ENCODE measurements at places on chromosomes 1 and 21. TPM values are rescaled to one million over a fixed set of nuclear protein-coding genes. Genes with fewer than 3 reads are reported as not detected.

Gene S100A2
- total RNA-seq: not detected

Gene LRRC38
- total RNA-seq: 0.98 TPM

Gene HRNR
- total RNA-seq: not detected

DNA sequence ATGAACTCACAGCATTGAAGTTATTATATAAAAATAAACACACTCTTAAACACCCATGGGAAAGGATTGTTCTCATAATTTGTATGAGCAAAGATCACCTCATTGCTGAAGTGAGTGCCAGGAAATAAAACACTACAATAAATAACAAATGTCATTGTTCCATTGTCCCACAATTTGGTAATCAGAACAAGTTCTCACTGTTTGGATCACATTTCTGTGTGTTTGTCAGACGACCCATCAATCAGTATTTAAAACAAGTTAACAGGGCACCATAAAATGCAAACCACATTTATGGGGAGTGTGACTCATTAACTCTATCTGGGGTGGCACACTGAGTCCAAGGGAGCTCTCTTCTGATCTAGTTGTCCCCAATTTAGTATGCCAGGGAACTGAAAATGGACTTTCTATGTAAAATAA is 124.5 kb downstream of the PTPRC start:
- H3K36me3 ChIP-seq: no peaks in the 10 kb centered on the region
- H3K4me1 ChIP-seq: no peaks in the 10 kb centered on the region
- no peak overlapping the region for H3K27ac ChIP-seq
- no peak overlapping the region for H3K4me3 ChIP-seq
- H3K27me3 ChIP-seq: no peaks in the 10 kb centered on the region
- DNase-seq: no peak

DNA sequence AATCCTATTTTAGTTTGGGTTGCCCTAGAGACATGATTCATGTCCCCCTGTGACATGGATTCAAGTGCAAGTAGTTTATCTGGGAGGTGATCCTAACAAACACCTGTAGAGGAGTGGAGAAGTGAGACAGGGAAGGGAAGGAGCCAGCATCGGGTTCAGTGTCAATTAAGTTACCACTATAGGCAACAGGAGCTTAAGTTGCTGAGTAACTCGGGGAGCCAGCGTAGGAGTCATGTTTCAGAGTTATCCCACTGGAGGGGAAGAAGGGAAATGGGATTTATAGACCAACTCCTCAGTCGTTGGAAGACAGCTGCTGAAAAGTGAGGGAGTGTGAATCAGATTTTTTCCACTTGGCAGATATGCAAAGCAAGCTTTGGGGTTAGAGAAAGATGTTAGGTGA is 54.9 kb downstream of the SLC30A7 start:
- H3K27ac ChIP-seq: no peak overlapping the region
- no peaks in the 10 kb centered on the region for H3K27me3 ChIP-seq
- no peaks in the 10 kb centered on the region for H3K4me1 ChIP-seq
- peaks cover 11% of the 10 kb centered on the region for H3K36me3 ChIP-seq
- no peak for DNase-seq
- no peak overlapping the region for H3K4me3 ChIP-seq

DNA sequence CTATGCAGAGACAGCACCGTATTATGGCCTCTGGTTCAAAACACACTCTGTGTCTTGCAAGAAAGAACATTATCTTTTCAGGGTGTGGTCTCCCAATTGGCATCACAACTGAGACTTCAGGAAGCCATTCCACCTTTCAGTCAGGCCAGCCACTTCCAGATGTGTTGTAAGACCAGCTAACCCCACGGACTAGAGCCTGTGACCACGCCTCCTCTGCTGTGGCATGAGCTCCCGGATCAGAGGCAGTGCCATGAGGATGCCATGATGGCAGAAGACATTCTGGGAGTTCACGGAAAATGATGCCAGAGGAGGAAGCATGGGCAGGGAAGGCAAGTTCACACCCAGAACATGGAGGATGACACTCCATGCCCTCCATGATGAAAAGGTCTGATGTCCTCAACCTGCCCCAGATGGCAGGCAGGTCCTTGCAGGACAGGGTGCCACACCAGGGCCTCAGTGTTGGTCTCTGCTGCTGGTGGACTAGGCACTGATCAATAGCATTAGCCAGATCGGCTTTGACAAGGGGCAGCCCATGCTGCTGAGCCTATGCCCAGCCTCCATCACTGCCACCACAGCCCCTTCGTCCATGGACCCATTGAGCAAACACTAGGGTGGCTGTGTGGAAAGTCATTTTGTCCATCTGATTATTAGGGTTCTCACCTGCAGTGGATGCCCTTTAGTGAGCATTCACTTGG is 341.6 kb downstream of the MATN1 start:
- no peaks in the 10 kb centered on the region for H3K27me3 ChIP-seq
- peaks cover 6% of the 10 kb centered on the region for H3K4me1 ChIP-seq
- H3K27ac ChIP-seq: no peak overlapping the region
- no peaks in the 10 kb centered on the region for H3K36me3 ChIP-seq

DNA sequence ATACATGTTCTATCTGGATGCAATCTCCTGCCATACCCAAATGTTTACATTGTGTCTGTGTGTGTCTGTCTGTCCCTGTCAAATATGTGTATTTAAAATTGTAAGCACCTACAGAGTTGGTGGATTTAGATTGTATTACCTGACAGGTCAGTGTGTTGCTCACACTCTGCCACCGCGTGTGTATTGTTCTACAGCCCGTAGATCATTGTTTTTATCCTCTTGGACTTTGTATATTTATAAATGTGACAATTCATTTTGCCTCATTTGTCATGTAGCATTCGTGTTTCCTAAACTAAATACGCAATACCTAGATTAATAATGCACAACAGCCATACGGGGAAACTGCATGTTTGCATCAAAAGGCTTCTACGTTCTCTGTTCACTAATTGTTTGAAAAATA is 634 bp downstream of the ALG14 start:
- peak overlapping the region; percentile 66 for H3K4me3 ChIP-seq
- H3K4me1 ChIP-seq: peaks cover 8% of the 10 kb centered on the region
- peak overlapping the region; percentile 87 for H3K27ac ChIP-seq
- no peak for DNase-seq
- no peaks in the 10 kb centered on the region for H3K27me3 ChIP-seq
- no peaks in the 10 kb centered on the region for H3K36me3 ChIP-seq

All from right atrium auricular region (tissue), 2 donors.